ENCODE measurements at places on chromosomes 13 and 19. TPM values are rescaled to one million over a fixed set of nuclear protein-coding genes. Genes with fewer than 3 reads are reported as not detected.

GRCh38 chr13:109870696-109871370 is 84.5 kb upstream of the IRS2 start:
- DNase-seq, result no peak

DNA sequence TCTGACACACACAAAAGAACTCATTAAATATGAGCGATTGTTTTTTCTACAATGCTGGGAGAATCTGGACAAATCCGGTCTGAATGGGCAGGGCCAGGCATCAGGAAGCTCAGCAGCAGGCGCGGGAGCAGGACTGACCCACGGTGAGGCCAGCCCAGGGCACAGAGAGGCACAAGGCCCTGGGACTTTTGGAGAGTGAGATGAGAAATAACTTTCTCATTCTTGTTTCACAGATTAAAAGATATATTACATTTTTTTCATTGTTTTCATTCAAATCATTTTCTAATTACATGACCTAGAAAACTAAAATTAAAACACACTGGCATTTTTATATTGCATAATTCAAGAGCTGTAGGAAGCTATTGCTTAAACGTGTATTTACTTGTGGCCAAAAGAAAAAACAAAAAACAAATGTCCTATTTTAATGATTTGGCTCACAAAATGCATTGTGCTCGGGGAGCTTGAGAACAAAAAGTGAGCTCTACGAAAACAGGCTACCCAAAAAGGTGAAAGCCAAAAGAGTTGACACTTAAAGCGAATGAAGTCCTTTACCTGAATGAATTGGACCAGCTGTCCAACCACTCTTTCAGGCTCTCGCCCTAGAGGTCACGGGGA is 133.1 kb downstream of the TNFRSF19 start:
- no peak for DNase-seq

- DNase-seq, result no peak
These were observed 8.5 kb upstream of the ZNF442 start for GRCh38 chr19:12374026-12374425.

- DNase-seq, result no peak
These were observed 328.1 kb downstream of the TBC1D4 start for GRCh38 chr13:75153834-75154233.

GRCh38 chr19:37988758-37989635 is 82.0 kb downstream of the SIPA1L3 start:
- no peak for DNase-seq

DNA sequence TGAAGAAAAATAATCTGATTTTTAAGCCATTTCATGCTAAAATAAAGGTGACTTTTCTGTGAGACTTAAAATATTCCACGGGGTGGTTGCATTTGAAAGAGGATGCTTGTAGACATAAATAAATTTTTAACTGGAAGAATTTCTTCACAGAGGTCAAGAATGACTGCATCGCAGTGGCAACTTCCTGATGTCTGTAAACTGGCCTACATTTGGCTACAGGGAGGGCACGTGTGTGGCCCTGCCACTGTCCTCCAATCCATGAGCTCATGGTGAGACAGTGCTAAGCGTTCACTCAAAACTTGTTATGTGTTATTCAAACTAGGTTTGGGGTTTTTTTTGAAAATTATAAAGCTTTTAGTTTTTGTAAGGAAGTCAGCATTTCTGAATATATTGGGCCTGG is 1089.3 kb downstream of the EFNB2 start:
- no peak for DNase-seq

- DNase-seq, result no peak
These were observed 11.2 kb upstream of the RAB20 start for GRCh38 chr13:110572778-110573118.

ZNF560 gene
- not detected for total RNA-seq

LIM2 gene
- not detected for total RNA-seq

MLNR gene
- total RNA-seq, result not detected
